ENCODE measurements at places on chromosomes 2 and 18. TPM values are rescaled to one million over a fixed set of nuclear protein-coding genes. Genes with fewer than 3 reads are reported as not detected.

DNMT3A gene
- 77.9 TPM for total RNA-seq

QPCT gene
- 3.9 TPM for total RNA-seq

TXNDC2 gene
- total RNA-seq: not detected

CCDC195 gene
- not detected for total RNA-seq

GKN2 gene
- not detected for total RNA-seq

GRCh38 chr18:69992776-69993175, 45.1 kb upstream of the CD226 start:
- no peak for DNase-seq

GRCh38 chr2:31944828-31945571, 65.8 kb downstream of the MEMO1 start:
- DNase-seq: no peak

GRCh38 chr2:138275881-138276280, 225.7 kb upstream of the SPOPL start:
- DNase-seq: no peak

- no peak for DNase-seq
Observed at GRCh38 chr2:162795312-162795711, 43.3 kb downstream of the KCNH7 start.

- DNase-seq: no peak
Observed at GRCh38 chr2:7907041-7907440, 774.8 kb upstream of the ID2 start.

DNA sequence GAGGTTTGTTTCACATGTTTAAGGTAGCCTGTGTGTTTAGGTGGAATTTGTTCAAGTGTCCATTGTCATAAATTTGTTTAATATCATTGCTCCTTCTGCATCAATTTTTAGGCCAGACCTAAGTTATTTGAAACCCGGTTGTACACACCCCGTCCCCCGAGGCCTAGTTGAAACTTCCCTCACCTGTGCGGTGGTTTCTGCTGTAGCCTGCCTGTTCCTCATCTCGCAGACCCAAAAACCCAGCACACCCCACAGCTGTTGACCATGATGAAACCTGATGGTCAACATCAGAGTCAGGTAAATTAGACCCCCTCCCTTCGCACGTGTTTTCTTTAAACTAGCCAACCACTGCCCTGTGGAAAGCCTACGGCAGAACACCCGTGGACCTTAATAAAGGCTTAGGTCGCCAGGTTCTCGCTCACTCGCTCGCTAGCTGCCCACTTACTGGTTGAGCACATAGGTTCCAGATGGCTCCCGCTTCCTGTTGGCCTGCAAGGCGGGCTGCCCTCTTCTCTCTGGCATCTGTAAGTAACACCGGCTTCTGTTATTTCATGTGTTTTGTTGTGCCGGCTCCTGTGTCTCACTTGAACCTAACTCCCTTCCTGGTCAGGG, 64.4 kb downstream of the EML6 start:
- no peak for DNase-seq

GRCh38 chr2:45986509-45986908, 310.7 kb upstream of the EPAS1 start:
- DNase-seq: no peak

DNA sequence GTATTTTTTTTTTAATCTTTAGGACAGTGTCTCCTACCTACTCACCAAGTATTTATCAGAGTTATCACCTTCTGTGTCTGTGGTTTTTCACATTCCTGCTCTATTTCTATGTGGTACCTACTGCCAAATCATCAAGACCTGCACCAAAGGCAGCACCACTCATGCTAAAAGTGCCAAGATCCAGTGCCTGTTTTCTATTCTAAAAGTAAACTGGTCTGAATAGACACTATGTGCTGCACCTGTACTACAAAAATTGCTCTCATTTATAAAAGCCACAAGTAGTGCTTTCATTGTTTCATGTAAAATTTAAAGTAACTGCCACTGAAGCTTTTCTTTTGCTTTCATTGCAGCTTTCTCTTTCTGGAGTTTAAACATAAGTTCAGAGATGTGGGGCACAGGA, 103.9 kb upstream of the GULP1 start:
- no peak for DNase-seq

DNA sequence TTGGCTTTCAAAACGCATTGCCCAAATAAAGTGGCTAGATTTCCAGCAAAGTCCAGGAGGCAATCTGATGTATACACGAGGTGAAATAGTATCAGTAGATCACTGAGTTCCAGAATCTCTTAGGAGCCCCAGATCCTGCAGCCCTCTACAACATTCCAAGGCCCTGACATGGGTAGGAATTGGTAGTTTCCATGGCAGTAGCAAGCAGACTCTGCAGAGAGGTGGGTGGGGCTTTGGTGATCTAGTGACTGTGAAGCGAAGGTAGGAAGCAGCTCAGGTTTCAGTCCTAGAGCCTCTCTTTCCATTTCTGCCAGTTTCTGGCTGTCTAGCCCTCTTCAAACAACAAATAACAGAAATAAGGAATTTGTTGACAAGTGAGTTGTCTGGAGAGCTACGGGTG, 13.8 kb upstream of the SGPP2 start:
- no peak for DNase-seq

All from CD8-positive, alpha-beta memory T cell (primary cell).